ENCODE measurements at places on chromosomes 7 and 10.
A peak's percentile ranks its signal among the peaks of the same experiment; 100 is the strongest.

GRCh38 chr7:125423458-125424155 is 494.0 kb upstream of the POT1 start:
- no peak for DNase-seq

DNA sequence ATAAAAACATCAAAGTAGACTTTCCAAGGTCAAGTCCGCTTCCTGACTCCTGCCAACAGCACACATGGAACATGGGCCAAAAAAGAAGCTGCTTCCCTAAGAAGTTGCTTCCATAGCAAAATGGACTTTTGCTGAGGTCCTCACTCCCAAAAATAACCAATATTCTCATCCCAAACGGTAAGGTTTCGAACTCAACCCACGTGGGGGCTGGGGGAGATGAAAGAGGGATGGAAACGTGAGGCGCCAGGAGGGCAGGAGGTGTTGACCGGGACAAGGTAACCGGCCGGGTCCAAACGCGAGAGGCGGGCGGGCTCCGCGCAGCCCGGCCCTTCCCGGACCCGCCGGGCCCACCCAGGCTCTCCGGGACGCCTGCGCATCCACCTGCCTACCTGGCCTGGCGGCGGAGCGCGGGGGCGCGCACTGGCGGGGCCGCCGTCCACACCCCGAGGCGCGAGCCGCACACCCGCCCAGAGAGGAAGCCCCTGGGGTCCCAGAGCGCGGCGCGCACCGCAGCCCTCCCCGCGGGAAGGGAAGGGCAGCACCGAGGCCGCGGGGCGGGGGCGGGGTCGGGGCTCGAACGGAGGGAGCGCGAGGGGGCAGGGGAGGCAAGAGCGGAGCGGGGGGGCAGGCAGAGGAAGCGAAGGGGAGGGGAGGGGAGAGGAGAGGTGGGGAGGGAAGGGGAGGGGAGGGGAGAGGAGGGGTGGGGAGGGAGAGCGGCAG is 742 bp downstream of the LMBR1 start:
- peak; percentile 26 for DNase-seq

GRCh38 chr7:42091461-42092291 is 145.3 kb downstream of the GLI3 start:
- no peak for DNase-seq

- no peak for DNase-seq
Measured at GRCh38 chr7:22931011-22931410, 82.9 kb downstream of the HYCC1 start.

DNA sequence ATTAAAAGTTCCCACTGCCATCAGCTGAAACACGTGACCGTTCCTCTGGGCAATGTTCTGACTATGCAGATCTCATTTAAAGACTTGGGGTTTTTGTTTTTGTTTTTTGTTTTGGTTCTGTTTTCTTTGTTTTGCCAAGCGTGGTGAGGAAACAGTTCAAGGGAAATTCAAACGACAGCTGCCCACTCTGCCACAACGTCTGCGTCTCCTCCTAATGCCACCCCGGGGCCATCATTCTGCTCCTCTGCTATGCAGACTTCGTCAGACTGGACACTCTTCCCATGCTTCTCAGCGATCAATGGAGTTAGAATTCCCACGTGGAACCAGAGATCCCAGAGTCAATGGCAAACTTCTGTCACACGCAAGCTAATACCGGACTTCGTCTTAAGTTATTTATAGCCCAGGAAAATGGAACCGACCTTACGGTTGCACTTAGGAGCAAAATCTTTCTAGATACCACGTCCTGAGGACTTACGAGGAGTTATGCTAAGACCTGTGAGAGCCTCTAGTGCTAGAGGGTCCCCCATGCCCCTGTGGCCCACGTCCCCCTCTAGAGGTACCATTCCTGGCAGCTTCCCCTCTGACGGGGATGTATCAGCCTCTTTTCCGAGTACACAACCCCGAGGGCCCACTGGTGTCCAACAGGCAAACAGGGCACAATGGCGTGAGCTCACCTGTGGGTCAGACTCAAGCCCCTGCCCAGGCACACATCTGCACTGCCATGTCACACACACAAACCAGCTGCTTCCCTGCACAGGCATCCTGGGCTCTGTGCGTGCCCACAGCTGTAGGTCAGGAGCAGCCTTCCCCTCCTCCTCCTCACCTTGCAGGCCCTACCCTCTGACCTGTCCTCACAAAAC is 24.4 kb downstream of the EBF3 start:
- no peak for DNase-seq

GRCh38 chr10:113161066-113161465 is 211.0 kb downstream of the TCF7L2 start:
- no peak for DNase-seq

DNA sequence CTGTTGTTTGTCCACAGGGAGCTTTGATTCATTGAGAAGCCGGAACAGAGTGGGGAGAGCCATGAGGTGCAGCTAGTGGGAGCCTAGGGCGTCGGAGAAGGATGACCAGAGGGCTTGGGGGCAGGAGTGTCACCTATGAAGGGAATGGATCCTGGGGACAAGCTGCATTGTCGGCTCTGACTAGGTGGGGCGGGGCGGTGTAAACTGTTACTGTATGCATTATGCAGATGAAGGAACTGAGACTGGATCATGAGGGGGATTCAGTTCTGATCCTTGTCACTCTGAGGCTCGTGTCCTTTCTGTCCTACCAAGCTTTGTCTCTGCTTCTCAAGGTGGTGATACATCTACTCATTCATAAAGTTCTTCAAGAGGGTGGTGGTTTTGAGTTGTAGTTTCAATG is 39.9 kb upstream of the MMD2 start:
- no peak for DNase-seq

DNA sequence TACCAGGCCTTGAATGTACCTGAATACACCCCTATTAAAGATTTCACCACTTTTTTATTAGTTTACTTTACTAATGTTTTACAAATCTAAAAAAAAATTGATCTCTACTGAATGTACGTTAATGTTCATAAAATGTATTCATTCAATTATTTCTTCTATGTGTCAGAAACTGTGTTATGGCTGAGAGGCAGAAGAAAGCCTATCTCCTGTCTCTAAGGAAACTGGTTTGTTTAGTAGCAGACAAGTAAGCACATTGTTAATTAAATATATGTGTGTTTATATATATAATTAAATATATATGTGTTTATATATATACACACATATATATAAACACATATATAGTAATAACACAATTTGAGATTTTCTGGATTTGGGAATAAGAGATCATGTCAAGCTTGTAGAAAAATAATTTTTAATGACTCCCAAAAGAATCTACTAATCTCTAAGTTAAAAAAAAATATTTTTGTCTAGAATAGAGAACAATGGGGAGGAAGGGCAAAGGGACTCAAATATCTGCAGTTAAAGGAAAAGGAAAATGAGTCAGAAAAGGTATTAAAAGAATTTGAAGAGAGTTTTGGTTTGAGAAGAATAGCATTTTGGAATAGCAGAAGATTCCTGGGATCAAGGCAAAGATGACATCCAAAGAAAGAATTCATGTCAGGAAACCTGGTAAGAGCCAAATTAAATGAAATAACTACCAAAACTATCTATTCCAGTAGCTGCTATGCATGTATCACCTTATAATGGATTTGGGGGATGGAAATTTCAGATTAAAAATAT is 92.1 kb downstream of the CH25H start:
- DNase-seq, result no peak

DNA sequence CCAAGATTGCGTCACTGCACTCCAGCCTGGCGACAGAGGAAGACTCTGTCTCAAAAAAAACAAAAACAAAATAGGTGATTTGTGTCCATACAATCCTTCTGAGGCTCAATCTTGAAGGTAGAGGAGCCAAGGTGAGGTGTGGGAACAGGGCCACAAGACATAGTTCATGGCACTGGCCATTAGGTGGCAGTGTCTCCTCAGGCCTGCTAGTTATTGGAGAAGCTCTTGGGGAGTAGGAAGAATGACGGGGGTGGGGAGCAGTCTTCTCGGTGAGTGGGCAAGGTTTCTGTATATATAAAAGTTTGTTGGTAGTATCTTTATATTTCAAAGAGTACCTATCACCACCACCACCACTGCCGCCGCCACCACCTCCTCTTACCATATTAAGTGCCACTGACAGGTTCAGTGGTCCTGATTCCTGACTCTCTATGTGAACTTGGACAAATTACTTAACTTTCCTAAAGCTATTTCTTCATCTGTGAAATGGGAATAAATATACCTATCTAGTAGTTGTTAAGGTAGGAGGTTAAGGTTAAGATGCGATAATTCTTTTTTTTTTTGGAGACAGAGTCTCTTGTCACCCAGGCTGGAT is 24.0 kb downstream of the CCSER2 start:
- peak; percentile 51 for DNase-seq

GRCh38 chr10:122148876-122149560 is 122.1 kb upstream of the BTBD16 start:
- DNase-seq, result no peak

DNA sequence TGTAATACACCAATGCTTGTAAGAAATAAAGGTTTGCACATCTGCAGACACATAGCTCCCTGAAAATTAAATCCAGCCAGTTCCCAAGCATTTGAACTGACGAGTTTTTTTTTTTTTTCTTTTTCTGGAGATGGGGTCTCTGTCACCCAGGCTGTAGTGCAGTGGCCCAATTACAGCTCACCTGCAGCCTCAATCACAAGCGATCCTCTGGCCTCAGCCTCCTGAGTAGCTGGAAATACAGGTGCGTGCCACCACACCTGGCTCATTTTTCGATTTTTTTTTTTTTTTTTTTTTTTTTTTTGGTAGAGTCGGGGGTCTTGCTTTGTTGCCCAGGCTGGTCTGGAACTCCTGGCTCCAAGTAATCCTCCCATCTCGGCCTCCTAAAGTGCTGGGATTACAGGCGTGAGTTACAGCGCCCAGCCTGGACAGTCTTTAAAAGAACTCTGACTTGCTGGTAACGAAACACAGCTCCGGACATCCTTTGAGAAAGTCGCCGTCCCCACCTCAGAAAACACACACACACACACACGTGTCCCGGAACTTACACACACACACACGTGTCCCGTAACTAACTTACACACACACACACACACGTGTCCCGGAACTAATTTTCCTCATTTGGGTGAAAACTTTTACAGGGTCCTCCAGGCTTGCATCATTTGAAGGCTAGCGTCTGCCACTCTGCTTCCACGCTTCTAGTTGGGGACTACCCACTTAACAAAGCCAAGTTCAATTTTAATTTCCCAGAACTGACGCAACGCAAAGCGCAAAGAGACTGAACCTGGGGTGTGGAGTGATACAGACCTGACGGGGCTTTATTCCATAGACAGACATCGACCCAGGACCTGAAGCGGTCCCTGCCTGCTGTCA is 18.6 kb downstream of the OCM2 start:
- DNase-seq, result no peak

DNA sequence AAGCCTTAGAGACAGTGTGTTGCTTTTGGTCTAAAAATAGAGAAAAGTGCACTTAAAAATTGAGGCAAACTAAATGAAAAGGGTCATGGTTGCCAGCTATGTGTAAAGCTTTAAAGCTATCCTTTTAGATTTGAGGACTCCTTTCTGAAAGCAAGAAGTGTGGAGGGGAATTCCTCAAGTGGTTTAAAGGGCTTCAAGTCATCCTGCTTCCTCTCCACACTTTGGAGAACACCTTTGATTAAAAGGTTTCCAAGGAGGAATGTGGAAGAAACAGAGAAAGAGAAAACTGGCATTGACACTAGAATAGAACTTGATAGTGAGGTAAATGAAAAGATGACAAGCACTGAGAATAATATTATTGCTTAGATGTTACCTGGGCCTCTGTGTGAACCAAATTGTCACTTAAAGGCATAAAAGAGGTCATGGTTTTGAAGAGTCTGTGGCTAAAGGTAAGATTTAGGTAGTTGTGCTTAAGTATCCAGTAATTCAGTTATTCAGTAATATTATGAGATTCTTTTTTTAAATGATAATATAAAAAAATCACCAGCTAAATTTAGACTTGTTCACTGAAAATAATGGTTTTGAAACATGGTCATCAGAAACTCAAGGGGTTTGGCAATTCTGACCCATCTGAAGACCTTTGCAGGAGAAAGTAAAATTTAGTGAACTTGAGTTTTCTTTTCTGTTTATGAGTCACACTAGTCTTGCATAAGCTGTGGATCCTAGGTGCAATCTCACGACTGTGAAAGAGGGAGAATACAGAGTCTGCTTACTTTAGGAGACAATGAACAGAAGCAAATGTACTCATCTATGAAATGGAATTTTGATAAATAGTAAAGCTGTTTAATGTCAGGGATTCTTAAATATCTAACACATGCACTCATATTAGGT is 466.0 kb downstream of the KIF20B start:
- DNase-seq, result no peak

GRCh38 chr10:34343764-34344163 is 471.3 kb downstream of the PARD3 start:
- DNase-seq, result no peak

- no peak for DNase-seq
Measured at GRCh38 chr10:44818701-44819127, 92.4 kb upstream of the TMEM72 start.

DNA sequence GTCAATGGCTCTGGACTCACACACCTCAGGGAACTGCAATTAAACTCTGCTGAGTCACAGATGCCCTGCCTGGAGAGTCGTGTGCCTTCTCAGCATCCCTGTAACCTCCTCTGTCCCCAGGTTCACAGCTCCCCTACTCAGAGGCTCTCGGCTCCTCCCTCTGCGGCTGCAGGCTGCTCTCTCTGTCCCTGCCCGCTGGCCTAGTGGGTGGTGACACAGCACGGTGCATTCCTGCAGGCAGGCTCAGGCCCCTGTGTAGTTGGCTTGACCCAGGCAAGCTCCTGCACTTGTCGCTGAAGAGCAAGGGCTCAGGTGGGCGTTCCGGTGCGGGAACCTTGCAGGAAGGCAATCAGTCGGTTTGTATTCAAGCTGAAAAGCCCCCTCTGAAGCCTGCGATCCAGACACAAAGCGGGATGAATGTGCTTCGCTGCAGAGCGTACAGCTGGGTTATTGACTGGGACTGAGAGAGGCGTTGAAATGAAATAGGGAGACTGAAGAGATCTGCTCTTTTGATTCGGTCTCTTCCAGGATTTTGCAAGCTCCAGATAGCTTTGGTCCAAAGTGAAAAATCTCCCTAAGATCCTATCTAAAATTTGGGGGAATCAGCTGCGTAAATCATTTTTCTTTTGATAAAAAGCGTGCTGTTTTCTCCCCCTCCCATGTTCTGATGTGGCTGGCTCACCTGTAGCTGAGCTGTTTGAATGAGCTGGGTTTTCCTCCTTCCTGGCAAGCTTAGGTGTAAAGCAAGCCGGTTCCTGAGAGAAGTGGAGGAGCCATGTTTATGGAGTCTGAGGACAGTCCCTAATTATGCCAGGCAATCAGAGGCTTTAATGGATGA is 208.7 kb upstream of the PHYHIPL start:
- DNase-seq, result no peak

DNA sequence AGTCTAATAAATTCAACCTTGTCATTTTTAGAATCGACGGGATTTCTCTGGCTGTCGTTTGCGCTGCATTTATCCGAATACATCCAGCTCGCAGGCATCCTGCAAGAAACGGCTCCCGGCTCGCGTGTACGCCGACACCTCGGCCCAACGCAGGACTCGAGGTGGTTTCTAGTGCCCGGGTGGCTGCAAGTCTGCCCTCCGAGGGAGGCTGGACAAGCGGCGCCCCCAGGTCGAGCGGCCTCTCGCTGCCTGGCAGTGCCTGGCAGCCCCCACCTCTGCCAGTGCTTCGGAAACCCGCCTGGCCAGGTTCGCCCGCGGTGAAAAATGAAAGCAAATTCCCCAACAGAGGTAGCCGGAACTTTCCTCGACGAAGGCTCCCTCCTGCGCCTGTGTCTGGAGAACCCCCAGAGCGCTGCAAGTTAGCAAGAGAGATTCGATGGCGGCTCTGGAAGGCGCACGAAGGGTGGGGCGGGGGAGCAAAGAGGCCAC is 5.7 kb upstream of the ZNF503 start:
- DNase-seq, result no peak

Measured in stimulated activated CD4-positive, alpha-beta T cell treated with anti-CD3 and anti-CD28 coated beads, Interleukin-1b, Interleukin-23, amount 100 ng/mL, for 1 hour (primary cell).